ENCODE measurements at places on chromosomes 13 and 19. TPM values are rescaled to one million over a fixed set of nuclear protein-coding genes. Genes with fewer than 3 reads are reported as not detected.

TPM4 gene
- 564 TPM for total RNA-seq

DNA sequence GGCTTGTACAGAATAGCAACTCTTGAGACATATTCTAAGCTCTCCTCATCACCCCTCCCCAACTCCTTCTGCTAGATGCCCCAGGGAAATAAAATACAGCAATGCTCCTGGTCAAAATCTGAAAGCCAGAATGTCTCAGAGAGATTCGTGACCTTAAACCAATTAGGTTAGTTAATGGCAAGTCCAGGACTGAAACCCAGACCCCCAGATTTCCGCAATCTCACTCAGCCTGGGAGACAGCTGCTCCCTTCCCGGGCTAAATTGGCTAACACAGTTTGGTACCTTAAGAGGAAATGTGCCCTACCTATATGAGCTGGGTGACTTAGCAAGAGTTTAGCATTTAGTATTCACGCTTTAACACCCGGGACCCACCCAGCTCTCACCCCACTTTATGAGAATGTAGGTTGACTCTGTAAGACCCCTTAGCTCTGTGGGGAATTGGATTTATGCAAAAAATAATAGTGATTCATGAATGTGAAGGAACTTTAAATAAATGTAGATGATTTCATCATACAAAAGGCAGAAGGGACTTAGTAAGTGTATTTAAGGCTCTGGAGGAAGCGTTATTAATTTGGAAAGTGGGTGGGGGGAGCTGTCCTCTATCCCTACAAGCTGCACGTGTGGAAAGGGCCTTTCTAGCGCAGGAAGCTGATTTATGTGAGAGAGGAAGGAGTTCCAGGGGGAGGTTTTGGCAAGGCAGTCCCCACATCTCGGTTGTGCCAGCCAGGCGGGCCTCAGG, 1.1 kb downstream of the DLEU7 start:
- DNase-seq, result no peak

GRK1 gene
- 0.41 TPM for total RNA-seq

ZSCAN5C gene
- not detected for total RNA-seq

GRCh38 chr13:102879793-102880499, 34.1 kb downstream of the ERCC5 start:
- no peak for DNase-seq

Data from mesothelial cell of epicardium (in vitro differentiated cells).